Stimulated activated CD4-positive, alpha-beta T cell treated with anti-CD3 and anti-CD28 coated beads, Interleukin-1b, Interleukin-23, amount 100 ng/mL, for 48 hours (primary cell): ENCODE measurements at places on chromosomes 16 and 17.

- peak; percentile 85 for DNase-seq
These were observed 1.3 kb downstream of the KIAA0513 start for GRCh38 chr16:85028685-85029407.

GRCh38 chr16:78985716-78986605 is 614.6 kb downstream of the MAF start:
- no peak for DNase-seq

GRCh38 chr17:17569691-17570090 is 21.8 kb downstream of the PEMT start:
- no peak for DNase-seq

- DNase-seq = no peak
These were observed 69.8 kb downstream of the MARCHF10 start for GRCh38 chr17:62738281-62738680.

DNA sequence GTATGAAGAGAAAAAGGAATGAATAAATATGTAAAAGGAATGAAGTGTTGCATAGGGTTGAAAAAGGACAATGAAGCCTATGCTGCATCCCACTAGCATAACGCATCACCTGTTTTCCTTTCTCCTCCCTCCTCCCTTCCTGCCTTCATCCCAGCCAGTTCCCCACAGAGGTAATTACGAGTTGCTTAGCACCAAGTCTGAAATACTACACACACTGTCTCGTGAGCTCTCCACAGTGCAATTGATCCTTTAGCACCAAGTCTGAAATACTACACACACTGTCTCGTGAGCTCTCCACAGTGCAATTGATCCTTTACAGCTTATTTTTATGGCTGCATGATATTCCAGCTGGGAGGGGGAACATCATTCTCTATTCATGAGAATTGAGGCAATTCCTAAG is 1.1 kb upstream of the DRC7 start:
- DNase-seq = no peak

DNA sequence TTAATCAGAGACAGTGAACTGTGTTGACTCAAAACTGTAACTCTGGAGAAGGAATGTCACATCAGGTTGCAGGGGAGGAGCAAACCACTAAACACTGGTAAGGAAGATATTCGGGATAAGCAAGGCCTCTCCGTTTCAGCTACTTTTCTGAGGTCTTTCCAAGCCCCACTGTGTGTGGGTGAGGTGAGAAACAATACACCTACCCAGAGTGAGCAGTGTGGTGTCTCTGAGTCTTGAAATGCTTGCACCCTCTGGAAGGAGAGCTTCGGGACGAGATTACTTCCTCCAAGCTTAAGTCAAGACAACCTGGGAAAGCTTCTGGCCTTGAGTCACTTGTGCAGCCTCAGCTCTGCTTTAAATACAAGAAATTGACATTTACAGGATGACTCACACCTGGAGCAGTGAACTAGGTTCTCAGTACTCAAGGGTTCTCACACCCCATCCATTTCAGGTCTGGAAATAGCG is 2.5 kb upstream of the MAP3K14 start:
- no peak for DNase-seq

GRCh38 chr16:59611556-59611955 is 877.4 kb upstream of the GOT2 start:
- no peak for DNase-seq

GRCh38 chr16:89779231-89779908 is 37.1 kb downstream of the FANCA start:
- DNase-seq = no peak

GRCh38 chr16:74271872-74272271 is 24.7 kb upstream of the PSMD7 start:
- DNase-seq = no peak

DNA sequence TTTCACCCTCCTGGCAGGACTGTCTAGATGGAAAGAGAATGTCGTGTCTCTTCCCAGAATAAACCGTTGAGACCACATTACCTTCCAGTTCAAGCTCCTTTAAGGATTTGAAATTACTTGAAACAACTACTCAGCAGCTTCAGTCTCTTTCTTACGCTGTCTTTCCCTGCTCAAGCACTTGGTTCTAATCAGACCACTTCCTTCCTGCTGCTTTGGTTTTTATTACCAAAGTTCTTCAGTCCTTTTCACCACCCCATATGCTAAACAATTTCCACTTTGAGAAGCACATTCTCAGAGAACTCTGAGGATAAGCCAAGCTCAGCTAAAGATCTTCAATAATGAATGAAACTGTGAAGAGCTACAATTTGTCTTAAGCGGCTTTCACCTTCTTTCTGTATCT is 105.4 kb downstream of the STX8 start:
- no peak for DNase-seq

GRCh38 chr17:77429969-77430752 is 289.4 kb downstream of the SEC14L1 start:
- DNase-seq = peak; percentile 81

- DNase-seq = no peak
These were observed 70.6 kb downstream of the KATNIP start for GRCh38 chr16:27620541-27620940.

DNA sequence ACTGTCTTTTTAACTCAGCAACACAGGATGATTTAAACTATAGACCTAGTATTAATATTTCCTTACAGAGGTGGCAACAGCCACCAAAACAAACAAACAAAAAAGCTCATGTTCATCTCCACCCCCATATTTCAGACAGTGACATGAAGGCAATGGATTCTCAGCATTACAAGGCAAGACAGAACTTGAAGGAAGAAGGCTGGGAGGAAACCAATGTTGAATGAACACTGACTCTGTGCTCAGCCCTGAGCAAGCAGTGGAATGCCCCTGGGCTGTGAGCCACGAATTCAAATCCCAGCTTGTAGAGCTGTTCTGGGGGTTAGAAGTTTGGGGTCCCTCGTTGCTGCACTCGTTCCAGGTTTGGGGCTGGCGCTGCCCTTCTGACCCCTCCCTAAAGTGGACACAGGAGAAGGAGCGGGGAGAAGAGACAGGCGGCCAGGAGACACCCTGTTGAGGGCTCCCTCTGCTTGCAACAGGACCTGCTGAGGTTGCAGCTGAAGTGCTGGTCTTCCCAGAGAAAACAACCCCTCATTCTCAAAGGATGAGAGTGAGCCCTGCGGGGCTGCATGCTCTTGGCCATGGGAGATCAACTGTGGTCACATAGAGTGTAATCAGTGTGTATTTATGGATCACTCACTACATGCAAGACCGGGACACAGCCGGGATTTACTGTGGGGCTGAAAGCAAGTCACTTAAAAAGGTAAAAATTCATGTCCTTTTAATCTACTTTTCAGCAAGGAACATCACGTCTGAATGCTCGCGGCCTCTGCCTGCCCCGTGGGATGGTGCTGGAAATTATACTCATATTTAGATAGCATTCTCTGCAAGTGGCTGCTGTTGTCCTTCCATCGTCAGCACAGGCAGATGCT is 34.3 kb downstream of the MYH3 start:
- no peak for DNase-seq

GRCh38 chr17:34368196-34368945 is 5.3 kb upstream of the CCL1 start:
- no peak for DNase-seq

GRCh38 chr17:33199571-33200510 is 93.3 kb downstream of the ASIC2 start:
- DNase-seq = no peak

GRCh38 chr17:38984666-38985065 is 17.5 kb upstream of the FBXO47 start:
- DNase-seq = no peak

GRCh38 chr16:10181196-10182162 is 749 bp downstream of the GRIN2A start:
- peak; percentile 41 for DNase-seq

DNA sequence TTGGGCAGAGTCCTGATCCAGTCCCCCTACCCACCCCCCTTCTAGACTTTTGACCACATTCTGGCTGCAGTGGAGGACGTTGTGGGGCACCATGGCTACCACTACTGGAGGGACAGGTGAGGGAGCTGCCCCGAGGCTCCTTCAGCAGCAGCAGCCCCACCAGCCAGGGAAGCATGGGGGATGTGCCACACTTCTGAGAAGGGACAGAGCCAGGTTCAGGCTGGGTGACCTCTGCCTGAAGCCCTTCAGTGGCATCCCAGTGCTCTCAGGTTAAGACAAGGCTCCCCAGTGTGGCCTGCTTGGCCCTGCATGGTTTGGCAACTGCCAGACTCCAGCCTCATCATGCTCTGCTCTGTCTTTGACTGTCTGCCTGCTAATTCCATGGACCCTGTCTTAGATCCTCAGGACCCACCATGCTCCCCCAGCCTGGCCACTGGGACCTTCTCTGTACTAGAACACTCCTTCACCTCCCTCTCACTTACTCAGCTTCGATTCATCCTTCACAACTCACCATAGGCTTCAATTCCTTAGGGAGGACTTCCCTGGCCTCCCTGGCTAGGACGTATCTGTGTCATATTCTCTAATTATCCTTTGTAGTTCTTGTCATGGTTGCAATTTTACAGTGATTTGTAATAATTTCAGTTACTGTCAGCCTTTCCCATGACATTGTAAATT is 8.8 kb downstream of the SLC9A5 start:
- DNase-seq = no peak

- DNase-seq = no peak
These were observed 23.3 kb upstream of the SLC5A10 start for GRCh38 chr17:18928628-18929125.

DNA sequence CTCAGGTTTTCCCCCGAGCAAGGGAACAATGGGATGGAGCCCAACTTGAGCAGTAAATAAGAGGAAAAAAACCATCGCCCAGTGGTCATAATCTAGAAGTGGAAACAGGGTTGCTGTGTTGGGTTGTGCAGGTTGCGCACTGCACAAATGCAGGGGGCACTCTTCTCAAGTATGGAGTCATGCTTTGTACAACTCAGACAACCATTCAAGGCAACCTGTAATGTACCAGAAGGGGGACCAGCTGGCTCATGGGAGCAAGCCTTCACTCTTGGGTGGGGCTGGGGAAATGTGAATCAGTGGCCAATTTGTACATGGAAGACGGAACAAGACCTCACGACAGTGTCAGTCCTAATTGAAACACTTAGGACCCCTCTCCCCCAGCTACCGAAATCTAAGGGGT is 23.9 kb upstream of the LITAF start:
- no peak for DNase-seq

DNA sequence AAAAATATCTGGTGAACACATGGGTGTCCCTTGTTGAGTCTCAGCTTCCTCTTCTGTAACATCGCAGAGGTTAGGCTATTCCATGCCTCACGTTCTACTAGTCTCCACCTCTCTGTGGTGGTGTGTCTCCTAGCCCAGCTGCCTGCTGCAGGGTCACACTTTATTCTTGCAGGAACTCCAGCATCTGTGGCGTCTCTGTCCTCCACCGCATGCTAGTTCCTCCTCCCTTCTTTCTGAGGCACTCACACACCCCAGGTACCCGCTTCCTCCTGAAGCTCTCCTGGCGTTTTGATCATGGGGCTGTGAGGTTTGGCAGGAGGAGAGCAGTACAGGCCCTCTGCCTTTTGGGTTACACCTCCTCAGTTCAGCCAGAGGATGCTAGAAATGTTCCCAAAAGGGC is 9.9 kb upstream of the TEX2 start:
- no peak for DNase-seq

GRCh38 chr16:85989863-85990643 is 91.1 kb downstream of the IRF8 start:
- no peak for DNase-seq

DNA sequence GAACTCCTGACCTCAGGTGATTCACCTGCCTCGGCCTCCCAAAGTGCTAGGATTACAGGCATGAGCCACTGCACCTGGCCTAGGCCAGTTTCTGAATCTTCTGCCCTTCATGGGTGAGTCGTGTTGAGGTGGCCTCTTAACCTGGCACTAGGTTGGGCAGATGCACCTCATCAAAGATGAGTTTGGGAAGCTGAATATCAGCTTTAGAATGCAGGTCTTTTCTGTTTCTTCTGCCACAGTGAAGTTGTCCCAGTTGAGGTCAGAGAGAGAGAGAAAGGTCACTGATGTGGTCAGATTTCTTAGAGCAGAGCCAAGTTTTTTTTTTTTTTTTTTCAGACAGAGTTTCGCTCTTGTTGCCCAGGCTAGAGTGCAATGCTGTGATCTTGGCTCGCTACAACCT is 111.3 kb upstream of the WSCD1 start:
- DNase-seq = no peak

DNA sequence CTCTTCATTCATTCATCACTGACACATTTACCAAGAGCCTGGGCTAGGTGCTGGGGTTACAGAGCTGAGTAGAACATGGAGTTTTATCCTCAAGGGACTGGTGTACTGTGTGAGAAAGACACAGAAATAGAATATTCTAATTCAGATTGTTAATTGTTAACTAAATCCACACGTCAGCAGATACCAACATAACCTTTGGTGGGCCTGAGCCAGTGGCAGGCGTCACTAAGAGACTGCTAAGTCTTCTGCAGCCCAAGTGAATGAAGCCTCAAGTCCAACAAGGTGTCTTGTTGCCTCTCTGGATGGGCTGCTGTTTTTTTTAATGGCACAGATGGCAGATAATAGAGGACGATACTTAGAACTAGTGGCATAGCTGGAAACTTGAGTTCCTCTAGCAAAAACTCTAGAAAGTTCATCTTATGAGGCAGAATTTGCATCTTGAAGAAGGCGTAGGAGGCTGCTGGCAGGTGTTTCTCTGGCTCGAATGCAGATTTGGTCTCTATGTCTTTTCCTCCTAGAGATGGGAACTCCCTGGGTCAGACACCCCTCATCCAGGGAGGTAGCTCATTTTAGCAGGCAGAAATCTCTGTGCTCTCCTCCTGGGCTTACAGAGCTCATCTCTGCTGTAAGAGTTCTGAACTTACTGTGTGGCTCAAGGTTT is 179.5 kb downstream of the NTN1 start:
- no peak for DNase-seq

- DNase-seq = peak; percentile 29
These were observed 7.3 kb downstream of the C16orf54 start for GRCh38 chr16:29738514-29738913.

GRCh38 chr17:61770752-61771533 is 92.4 kb downstream of the BRIP1 start:
- no peak for DNase-seq

GRCh38 chr16:82031116-82032084 is 3.7 kb upstream of the HSD17B2 start:
- DNase-seq = no peak

DNA sequence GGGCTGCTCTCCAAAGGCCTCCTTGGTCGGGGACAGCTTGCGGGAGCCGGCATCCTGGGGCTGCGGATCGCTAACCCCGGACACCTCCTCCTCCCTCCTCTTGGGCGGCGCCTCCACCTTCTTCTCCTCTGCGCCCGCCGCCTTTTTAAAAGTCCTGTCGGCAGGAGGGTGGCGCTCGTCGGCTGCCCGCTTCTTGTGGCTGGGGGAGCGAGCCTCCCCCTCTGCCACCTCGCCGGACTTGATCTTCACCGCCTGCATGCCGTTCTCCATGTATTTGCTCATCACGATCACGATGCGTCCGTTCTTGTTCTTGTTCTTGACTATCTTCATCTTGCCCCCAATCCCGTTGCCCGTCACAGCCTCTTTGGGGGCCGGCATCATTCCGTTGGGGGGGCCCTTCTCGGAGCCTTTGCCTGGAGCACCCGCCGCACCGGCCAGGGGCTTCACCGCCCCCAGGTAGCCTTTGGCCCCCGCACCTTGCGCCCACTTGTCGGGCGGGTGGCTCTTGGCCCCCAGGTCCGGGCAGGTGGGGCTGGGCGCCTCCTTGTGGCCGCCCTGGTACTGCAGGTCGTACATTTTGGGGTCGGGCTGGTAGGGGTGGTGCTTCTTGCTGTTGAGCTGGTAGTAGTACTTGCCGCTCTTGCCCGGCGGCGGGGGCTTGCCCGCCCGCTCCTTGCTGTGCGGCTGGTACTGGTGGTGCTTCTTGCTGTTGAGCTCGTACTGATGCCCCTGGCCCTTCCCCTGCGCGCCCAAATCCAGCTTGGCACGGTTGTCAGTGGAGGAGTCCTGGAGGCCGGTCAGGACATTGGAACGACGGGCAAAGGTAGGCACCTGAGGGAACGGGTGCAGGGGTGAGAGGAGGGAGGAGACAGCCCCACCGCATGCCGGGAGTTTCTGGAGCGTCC is 4.4 kb downstream of the CBX4 start:
- DNase-seq = peak; percentile 38
